Natural killer cell treated with Interleukin-12 subunit alpha and Interleukin-12 subunit beta and Interleukin-15 and Interleukin-18, amount 100 ng/mL, for 72 hours (primary cell): ENCODE measurements at places on chromosomes 2 and 18. TPM values are rescaled to one million over a fixed set of nuclear protein-coding genes. Genes with fewer than 3 reads are reported as not detected.

The OR6B2 gene
- total RNA-seq: not detected

DNA sequence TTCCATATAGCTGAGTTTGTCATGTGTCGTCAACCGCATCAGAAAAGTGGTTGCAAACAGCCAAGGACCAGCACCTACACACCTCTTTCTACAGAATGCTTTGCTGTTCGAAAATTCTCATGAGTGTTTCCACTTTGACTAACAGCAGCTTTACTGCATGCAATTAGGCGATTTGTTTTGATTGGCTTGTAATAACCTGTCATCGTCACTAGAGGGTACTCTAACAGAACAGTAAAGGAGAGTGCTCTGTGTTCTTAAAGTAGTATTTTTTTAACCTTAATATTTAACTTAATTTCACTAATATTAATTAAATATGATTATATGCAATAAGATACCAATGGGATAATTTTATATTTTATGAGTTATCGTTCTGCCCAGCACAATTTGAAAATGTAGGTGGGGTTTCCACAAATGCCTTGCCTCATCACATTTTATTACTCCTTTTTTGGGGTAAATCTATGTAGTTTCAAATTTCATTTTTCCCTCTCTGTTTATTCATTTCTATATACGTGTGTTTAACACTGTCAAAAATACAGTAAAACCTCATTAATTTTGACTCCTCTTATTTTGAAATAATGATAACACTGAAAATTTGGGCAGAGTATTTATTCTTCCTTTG, 502.2 kb downstream of the NRXN1 start:
- no peak overlapping the region for H3K27ac ChIP-seq
- H3K36me3 ChIP-seq: no peaks in the 10 kb centered on the region
- no peak overlapping the region for H3K4me3 ChIP-seq
- DNase-seq: no peak
- H3K27me3 ChIP-seq: no peaks in the 10 kb centered on the region

The ITPRID2 gene
- total RNA-seq: 53.4 TPM

The ALS2 gene
- total RNA-seq: 19.9 TPM

- peaks cover 15% of the 10 kb centered on the region for H3K36me3 ChIP-seq
- H3K27ac ChIP-seq: no peak overlapping the region
- no peaks in the 10 kb centered on the region for H3K27me3 ChIP-seq
- DNase-seq: no peak
These were observed 52.0 kb upstream of the FAM171B start for GRCh38 chr2:186641807-186642321.

DNA sequence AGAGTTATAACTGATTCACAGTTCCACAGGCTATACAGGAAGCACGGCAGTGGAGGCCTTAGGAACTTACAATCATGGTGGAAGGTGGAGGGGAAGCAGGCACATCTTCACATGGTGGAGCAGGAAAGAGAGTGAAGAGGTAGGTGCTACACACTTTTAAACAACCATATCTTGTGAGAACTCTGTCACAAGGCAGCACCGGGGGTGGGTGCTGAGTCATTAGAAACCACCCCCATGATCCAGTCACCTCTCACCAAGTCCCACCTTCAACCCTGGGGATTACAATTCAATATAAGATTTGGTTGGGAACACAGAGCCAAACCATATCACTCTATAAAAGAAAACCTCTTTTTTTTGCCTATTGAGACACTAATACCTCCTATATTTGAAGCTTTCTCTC, 1108.5 kb upstream of the CDH2 start:
- H3K27me3 ChIP-seq: no peaks in the 10 kb centered on the region
- no peaks in the 10 kb centered on the region for H3K36me3 ChIP-seq
- DNase-seq: no peak
- H3K27ac ChIP-seq: no peak overlapping the region
- H3K4me1 ChIP-seq: no peaks in the 10 kb centered on the region
- no peak overlapping the region for H3K4me3 ChIP-seq

The ALPP gene
- total RNA-seq: not detected
